ENCODE measurements at places on chromosomes 2 and 18. TPM values are rescaled to one million over a fixed set of nuclear protein-coding genes. Genes with fewer than 3 reads are reported as not detected.

DNA sequence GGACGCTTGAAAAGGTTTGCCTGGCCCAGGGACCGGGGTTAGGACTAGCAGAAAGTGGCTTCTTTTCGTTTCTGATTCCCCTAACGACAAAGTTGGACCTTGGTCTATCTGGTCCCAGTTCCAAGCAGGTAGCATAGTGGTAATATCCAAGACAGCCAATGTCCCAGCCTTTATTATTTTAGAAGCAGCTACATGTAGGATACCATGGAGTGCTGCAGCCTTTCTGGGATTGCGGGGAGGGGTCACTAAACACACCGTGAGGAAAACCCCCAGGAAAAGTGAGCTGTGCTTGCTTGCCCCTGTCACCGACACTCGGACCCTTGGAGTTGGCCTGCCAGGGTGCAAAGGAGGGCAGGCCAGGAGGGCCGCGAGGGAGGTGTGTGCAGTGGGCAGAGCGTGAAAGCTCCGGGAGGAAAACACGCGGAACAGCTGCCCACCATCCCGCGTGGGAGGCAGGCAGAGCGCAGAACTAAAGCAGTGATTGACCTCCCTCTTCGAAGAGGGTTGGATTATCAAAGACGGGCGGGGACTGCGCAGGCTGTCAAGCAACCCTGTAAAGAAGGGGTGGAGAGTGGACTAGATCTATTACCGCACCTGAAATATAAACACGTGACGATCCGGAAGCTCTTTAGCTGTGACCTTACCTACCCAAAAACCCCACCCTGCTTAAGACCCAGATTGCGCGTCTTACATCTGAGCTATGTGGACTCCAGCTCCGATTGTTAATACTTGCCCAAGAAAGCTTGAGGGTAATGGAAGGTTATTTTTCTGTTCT, 624 bp upstream of the MAP4K3 start:
- H3K36me3 ChIP-seq: no peaks in the 10 kb centered on the region
- peaks cover 9% of the 10 kb centered on the region for H3K4me1 ChIP-seq
- peak overlapping the region; percentile 93 for H3K4me3 ChIP-seq
- no peak for DNase-seq
- H3K27me3 ChIP-seq: no peaks in the 10 kb centered on the region
- H3K27ac ChIP-seq: peak overlapping the region; percentile 42

DNA sequence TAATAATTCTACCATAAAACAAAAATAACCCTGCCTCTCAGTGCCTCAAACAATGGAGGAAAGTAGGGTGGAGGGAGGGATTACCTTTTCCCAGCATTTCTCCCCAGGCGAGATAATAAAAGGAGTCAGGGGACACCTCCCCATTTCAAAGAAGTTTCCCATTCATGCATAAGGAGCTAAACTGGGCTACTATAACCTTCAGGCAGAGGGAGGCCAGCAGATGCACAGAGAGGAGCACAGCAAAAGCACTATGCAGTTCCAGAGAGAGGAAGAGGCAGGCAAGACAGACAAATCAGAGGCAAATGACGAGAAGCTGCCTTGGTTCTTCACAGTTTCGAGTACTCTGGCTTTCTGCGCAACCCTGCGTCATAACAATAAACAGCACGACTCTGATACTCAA, 17.4 kb downstream of the CFAP210 start:
- H3K27ac ChIP-seq: no peak overlapping the region
- H3K27me3 ChIP-seq: no peaks in the 10 kb centered on the region
- DNase-seq: no peak
- H3K4me1 ChIP-seq: no peaks in the 10 kb centered on the region
- H3K4me3 ChIP-seq: no peak overlapping the region

- DNase-seq: no peak
- H3K4me3 ChIP-seq: no peak overlapping the region
- H3K4me1 ChIP-seq: peaks cover 14% of the 10 kb centered on the region
- no peaks in the 10 kb centered on the region for H3K27me3 ChIP-seq
- H3K27ac ChIP-seq: no peak overlapping the region
Observed at GRCh38 chr18:44771956-44772917, 91.5 kb downstream of the SETBP1 start.

DNA sequence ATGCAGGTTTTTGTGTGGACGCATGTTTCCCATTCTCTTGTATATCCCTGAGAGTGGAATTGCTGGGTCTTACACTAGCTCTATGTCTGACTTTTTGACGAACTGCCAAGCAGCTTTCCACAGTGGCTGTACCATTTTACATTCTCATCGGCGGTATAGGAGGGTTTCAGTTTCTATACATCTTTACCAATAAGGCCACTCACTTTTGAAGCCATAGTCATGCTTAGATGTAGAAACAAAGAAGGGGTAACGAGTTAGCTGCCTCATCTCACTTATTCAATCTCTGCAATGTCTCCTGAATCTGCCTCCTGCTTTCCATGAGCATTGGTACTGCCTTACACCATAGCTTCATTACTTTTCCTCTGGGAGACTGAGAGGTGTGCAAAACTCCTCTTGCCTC, 47.4 kb downstream of the MMADHC start:
- DNase-seq: no peak
- H3K36me3 ChIP-seq: no peaks in the 10 kb centered on the region

GRCh38 chr2:17093712-17094111, 424.5 kb downstream of the RAD51AP2 start:
- no peak overlapping the region for H3K27ac ChIP-seq
- no peaks in the 10 kb centered on the region for H3K36me3 ChIP-seq
- DNase-seq: no peak
- H3K4me3 ChIP-seq: no peak overlapping the region
- no peaks in the 10 kb centered on the region for H3K4me1 ChIP-seq

GRCh38 chr2:8118940-8119781, 562.7 kb upstream of the ID2 start:
- no peaks in the 10 kb centered on the region for H3K27me3 ChIP-seq
- no peaks in the 10 kb centered on the region for H3K4me1 ChIP-seq
- no peaks in the 10 kb centered on the region for H3K36me3 ChIP-seq
- H3K27ac ChIP-seq: peak overlapping the region; percentile 86

DNA sequence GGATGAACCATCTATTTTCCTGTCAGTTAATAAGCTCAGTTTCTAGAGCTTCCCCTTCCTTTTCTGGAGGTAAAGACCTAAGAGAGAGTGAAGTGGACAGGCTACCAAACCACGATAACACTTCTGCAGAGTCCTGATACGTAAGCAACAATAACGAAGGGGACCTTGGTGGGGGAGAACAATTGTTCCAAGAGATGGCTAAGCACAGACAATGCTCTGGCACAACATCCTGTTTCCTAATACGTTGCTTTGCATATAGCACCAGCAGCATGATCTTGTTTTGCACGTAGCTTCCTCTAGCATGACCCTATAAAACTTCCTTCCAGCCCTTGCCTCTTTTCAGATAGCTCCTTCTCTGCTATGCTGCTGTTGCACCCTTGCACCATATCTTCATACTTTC, 247.3 kb downstream of the RAD51AP2 start:
- no peak overlapping the region for H3K27ac ChIP-seq
- peaks cover 5% of the 10 kb centered on the region for H3K4me1 ChIP-seq
- no peak overlapping the region for H3K4me3 ChIP-seq
- H3K27me3 ChIP-seq: no peaks in the 10 kb centered on the region

- H3K4me3 ChIP-seq: no peak overlapping the region
- no peak overlapping the region for H3K27ac ChIP-seq
- no peaks in the 10 kb centered on the region for H3K36me3 ChIP-seq
- H3K27me3 ChIP-seq: no peaks in the 10 kb centered on the region
- no peaks in the 10 kb centered on the region for H3K4me1 ChIP-seq
Observed at GRCh38 chr2:1900732-1901131, 156.4 kb upstream of the PXDN start.

DNA sequence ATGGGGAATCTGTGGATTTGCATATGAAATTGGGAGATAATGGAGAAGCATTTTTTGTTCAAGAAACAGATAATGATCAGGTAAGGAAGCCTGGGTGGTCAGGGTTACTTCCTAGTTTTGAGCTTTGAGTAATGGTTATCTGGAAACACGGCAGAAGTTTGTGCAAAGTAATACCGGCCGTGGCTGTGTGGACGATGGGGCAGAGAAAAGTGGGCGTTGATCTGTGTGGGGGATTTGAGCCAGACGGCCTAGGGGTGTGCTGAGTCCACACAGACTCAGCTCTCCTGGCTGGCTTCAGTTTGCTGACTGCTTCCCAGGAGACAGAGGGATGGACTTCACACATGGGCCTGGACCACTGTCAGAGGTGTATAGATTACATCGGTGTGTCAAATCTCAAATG, 21.3 kb downstream of the LPIN1 start:
- H3K4me1 ChIP-seq: no peaks in the 10 kb centered on the region
- no peak overlapping the region for H3K27ac ChIP-seq
- H3K4me3 ChIP-seq: no peak overlapping the region
- no peak for DNase-seq

GRCh38 chr2:202638721-202639120, 4.0 kb downstream of the FAM117B start:
- DNase-seq: no peak
- no peaks in the 10 kb centered on the region for H3K36me3 ChIP-seq
- H3K4me1 ChIP-seq: peaks cover 5% of the 10 kb centered on the region
- no peak overlapping the region for H3K4me3 ChIP-seq

DNA sequence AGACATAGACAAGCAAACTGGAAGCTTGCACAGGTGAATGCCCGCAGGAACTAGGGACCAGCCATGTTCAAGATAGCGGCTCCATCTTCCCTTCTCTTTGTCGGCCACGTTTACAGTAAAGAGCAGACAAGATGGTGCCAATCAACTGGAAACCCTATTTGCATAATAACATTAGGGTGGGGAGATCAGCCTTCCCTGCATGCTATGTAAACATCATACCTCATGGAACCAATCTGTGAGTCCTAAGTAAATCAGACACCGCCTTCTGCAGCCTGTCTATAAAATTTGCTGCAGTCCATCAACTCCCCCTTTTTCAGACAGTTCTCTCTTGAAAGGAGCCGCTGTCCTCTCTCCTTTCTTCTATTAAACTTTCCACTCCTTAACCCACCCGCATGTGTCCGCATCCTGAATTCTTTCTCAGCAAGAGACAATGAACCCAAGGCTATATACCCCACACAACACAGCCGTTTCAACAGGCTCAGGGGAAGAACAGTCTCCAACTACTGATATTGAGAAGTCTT, 384.4 kb downstream of the EIPR1 start:
- no peaks in the 10 kb centered on the region for H3K4me1 ChIP-seq
- H3K27ac ChIP-seq: no peak overlapping the region
- H3K27me3 ChIP-seq: no peaks in the 10 kb centered on the region
- DNase-seq: no peak

DNA sequence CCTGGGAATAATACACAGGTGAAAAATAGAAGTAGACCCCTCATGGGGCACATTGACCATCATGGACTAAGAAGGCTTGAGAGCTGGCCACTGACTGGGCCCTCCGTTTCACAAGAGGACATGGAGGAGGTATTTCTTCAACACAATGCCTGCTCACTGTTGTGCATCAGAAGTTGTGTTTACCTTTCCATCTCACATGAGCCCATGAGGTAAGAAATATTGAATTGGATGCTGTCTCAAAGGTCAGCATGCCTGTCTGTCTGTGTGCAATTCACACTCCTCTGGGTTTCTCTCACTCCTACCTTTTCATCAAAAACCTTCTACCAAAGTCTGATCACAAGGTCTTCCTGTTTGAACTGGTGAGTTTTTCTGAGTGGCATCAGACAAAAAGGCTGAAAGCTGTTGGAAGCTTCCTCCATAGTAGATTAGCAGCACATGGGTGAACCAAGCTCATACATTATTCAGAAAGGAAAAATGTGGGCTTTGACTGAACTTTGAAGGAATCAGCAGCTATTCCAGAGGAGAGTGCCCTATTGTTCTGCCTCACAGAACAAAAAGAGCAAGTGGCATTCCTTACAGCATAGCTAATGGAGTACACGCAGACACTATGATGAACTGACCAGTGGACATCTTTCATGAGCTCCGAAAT, 143.2 kb upstream of the RND3 start:
- no peaks in the 10 kb centered on the region for H3K4me1 ChIP-seq
- no peaks in the 10 kb centered on the region for H3K27me3 ChIP-seq
- peak overlapping the region; percentile 87 for H3K27ac ChIP-seq
- no peaks in the 10 kb centered on the region for H3K36me3 ChIP-seq
- H3K4me3 ChIP-seq: no peak overlapping the region
- no peak for DNase-seq

DNA sequence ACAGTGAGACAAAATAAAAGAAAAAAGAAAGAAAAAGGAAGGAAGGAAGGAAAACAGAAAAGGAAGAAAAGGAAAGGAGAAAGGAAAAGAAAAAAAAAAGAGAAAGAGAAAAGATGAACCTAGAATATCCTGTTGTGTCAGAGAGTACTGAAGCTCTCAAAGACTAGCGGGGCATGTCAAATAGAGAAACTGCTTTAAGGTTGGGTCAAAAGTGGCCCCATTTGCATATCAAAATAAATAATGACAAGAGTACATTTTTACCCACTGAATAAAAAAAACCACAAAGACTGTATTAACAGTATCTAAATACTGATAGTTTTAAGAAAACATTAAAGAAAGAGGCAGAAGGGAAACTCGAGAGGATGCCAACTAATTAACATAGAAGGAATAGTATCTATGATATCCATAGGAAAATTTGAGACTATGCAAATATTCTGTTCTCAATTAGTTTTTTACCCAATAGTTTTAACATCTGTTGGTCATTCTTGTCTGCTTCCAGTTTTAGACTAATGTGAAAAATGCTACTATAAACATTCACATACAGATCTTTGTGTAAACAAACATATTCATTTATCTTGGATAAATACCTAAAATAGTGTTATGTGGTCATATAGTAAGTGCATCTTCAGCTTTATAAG, 53.2 kb downstream of the SFXN5 start:
- H3K4me3 ChIP-seq: no peak overlapping the region
- no peaks in the 10 kb centered on the region for H3K4me1 ChIP-seq
- peaks cover 12% of the 10 kb centered on the region for H3K36me3 ChIP-seq

- H3K36me3 ChIP-seq: no peaks in the 10 kb centered on the region
- peaks cover 3% of the 10 kb centered on the region for H3K4me1 ChIP-seq
- no peak overlapping the region for H3K27ac ChIP-seq
- H3K27me3 ChIP-seq: no peaks in the 10 kb centered on the region
- H3K4me3 ChIP-seq: no peak overlapping the region
- DNase-seq: no peak
Observed at GRCh38 chr2:18408638-18409037, 151.8 kb downstream of the RDH14 start.

- H3K4me3 ChIP-seq: no peak overlapping the region
- no peaks in the 10 kb centered on the region for H3K36me3 ChIP-seq
- no peaks in the 10 kb centered on the region for H3K27me3 ChIP-seq
- DNase-seq: no peak
Observed at GRCh38 chr2:52961403-52961802, 806.2 kb upstream of the CHAC2 start.

PLCL1 gene
- 0.04 TPM for total RNA-seq

DAPL1 gene
- not detected for total RNA-seq

RGPD4 gene
- total RNA-seq: 0.23 TPM

SNORC gene
- 3.6 TPM for total RNA-seq

PPP4R1 gene
- 97.8 TPM for total RNA-seq

Data from endodermal cell (in vitro differentiated cells).